ENCODE measurements at places on chromosomes 2 and 18.

GRCh38 chr2:110101280-110101844 is 14.3 kb downstream of the MALL start:
- DNase-seq = no peak

- peak; percentile 4 for DNase-seq
Measured at GRCh38 chr2:35428548-35428947, 927.0 kb upstream of the CRIM1 start.

DNA sequence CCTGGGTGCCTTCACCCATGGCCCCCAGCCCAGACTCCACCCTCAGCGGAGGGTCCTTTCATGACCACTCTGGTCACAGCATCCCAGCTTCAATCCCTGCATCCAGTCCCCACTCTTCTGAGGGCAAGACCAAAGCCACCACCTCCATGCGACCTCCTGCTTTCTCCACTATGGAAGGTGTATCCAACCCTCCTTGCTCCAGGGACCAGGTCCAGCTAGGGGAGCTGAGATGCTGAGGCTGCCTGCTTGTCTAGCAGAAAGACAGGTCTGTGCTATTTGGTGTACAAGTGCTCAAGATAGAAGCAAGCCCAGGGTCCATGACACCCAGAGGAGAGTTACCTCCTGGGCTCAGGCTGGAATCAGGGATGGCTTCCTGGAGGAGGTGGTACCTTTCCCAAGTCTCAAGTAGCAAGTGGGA is 73.8 kb upstream of the RAB6C start:
- DNase-seq = no peak

- DNase-seq = no peak
Measured at GRCh38 chr2:239396881-239397681, 3.7 kb downstream of the HDAC4 start.

DNA sequence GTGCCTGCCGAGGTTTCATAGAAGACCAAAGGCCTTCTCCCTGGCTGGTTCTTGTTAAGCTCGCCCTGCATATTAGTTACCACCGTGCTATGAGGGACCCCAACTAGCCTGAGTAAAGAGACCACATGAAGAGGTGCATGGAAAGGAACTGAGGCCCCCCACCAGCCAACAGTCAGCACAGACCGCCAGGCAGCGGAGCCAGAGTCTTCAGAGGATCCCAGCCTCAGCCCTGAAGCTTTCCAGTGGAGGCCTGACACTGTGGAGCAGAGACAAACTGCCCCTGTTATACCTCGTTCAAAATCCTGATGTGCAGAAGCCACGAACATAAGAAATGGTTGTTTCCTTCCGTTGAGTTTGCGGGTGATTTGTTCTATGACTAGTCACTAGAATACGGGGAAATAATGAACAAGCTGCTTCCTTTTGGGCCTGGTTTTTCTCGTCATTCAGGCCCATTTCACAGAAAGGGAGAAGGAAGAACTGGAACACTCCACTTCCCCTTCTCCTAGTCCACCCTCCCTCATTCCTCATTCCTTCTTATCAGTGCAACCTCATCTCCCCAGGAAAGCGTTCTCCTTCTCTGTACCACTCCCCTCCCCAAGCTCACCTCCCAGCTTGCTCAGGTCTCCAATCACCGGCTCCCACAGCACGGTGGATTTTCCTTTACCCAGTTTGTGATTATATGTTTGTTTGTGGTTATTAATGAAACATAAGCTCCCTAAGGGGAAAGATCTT is 3.0 kb upstream of the GLI2 start:
- DNase-seq = no peak

DNA sequence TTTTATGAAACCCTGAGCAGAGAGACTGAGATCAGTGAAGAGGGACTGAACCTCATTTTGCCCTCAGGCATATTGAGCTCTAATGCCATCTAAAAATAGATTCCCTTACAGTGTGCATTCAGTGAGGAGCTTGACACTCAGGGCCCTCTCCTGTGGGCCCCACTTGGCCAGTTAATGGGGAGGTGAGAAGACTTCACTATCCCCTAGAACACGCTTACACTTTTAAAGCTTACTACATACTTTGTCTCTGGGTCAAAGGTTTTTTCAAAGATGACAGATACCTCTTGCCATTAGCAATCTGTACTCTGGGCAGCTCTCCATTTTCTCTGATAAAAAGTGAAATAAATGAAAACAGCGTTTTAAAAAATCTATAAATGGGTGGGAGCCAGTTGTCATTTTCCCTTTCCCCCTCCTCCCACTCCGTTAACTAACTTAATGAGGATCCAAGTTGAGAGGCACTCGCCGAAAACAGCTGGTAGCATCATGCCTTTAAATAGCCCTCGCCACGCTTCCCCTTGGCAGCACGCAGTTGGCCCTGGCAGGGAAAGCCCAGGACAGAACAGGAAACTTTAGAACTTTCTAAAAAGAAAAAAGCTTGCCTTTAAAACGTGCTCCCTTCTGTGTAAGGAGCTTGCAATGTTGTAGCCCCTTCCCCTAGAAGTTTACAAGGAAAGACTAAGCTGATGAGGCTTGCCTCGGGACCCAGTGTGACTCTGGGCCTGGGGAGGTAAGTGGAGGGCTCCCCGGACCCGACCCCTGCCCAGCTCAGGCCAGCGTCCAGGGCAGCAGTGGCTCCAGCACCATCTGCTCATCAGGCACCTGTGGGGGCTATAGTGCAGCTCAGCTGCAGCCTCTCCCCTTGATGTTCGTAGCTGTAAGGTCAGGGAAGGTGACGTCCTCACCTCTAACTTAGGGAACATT is 58.8 kb upstream of the FOSL2 start:
- DNase-seq = no peak

- DNase-seq = no peak
Measured at GRCh38 chr2:58594175-58594574, 353.1 kb upstream of the FANCL start.

DNA sequence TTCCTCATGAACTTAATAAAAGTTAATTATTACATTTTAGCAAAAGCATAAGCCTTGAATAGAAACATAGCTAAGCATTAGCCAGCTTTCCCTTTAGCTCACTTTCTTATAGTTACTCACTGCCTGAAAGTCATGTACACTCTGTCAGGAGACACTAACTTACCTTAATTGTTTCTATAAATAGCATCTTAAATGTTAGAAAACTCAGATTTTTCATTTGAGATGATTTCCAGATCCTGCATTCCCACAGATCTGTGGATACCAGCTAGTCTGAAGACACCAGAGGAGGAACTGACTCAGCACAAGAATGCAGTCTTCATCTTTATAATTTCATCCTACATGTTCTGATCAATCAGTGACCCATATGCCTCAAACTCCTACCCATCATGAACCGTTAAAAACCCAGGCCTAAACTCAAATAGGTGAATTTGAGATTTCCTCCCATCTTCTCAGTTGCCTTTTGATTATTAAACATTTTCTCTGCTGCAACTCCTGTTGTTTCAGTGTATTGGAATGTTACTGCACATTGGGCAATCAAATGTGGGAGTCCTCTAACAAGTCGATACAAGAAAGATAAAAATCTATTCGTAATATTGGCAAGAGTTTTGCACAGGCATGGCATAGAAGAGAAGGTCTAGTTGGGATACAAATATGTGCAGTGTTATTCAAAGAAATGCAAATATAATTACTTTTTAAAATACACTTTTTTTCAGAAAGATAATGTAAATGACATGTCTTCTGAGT is 857.4 kb upstream of the CDH2 start:
- DNase-seq = no peak

GRCh38 chr18:46366751-46367376 is 262.7 kb downstream of the HAUS1 start:
- no peak for DNase-seq

GRCh38 chr2:66303471-66303870 is 131.5 kb upstream of the MEIS1 start:
- DNase-seq = no peak

DNA sequence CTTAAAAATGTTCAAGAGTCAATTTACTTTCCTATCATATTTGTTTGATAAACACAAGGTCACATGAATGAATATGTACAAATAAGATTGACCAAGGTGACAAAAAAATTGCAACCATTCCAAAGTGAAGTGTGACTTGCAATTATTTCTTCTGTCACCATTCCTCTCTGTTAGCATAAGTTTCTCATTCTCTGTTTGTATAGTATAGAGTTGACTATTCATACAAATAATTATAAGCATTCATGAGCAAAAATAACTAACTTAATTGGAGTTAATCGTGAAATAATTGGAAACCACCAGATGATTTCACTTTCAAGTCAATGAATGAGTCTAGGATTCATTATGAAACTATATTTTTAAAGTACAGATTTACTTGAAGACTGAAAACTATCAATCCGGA is 42.1 kb downstream of the PGAP1 start:
- no peak for DNase-seq

DNA sequence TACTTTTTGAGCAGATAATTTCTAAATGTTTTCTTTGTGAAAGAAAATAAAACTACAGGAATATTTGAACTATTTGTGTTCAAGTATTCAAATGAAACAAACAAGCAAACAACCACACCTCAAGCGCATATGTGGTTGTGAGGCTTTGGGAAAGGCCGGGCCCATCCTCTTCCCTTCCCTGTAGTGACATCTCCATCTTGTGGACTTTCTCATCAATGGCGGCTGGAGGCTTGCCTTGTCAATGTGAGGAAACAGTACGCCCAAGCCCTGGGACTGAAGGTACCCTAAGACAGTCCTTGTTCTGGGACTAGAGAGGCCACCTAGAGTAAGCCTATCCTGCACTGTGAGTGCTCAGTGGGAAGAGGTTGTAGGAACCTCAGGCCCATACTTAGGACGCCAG is 166.8 kb downstream of the TPGS2 start:
- no peak for DNase-seq

GRCh38 chr2:124740636-124741035 is 715.5 kb downstream of the CNTNAP5 start:
- no peak for DNase-seq

- DNase-seq = no peak
Measured at GRCh38 chr18:4851301-4851976, 345.6 kb downstream of the AKAIN1 start.

DNA sequence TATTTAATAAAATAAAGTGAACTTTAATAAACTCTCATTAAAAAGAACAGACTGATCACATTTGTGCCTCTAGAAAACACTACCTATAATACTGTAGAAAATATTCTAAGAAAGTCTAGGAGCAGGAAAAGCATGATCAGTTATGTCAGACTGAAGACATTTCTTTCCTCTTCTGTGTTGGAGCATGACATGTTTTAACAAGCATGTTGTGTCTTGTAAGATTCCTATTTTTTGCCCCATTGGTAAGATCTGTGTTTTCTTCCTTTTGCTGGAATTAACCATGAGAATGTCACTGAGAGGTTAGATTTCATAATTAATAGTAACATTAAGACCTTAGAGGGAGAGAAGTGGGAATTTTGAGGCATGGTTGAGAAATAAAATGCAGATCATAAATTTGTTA is 27.7 kb downstream of the LAMA3 start:
- DNase-seq = no peak

DNA sequence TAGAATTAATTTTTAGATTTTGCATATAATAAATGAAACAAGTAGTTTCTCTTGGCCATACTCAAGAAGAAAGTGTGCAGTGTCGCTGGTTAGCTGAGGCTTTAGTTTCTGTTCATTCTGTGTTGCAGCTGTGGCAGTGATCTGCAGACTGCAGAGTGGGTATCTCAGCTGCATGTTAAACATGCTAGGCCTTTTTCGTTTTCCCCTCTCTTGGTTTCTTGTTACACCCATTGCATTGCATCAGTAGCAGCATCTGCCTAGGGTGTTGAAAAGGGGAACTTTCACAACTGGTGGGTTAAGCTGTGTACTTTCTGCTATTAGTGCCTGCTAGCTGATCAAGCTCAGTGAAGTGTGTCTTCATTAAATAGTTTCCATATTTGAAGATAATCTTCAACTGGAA is 51.3 kb downstream of the ACSL3 start:
- DNase-seq = peak; percentile 78

- DNase-seq = no peak
Measured at GRCh38 chr18:77140439-77141109, 8.0 kb upstream of the MBP start.

DNA sequence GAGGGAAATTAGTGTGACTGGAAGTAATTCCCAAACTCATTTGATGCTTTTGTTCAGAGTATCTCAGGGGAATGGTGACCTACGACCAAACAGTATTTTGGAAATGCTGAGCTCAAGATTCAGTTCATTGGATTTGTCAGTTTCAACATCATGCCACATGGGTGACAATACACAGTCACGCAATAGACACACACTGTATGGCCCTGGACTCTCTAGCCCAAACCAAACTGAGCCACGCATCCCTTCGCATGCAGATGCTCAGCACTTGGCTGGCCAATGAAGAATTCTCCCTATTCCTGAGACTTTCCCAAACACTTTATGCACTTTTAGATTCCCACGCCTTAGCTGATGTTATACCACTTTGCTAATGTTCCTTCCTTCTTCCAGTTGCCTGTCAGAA is 10.0 kb downstream of the PDE1A start:
- no peak for DNase-seq

DNA sequence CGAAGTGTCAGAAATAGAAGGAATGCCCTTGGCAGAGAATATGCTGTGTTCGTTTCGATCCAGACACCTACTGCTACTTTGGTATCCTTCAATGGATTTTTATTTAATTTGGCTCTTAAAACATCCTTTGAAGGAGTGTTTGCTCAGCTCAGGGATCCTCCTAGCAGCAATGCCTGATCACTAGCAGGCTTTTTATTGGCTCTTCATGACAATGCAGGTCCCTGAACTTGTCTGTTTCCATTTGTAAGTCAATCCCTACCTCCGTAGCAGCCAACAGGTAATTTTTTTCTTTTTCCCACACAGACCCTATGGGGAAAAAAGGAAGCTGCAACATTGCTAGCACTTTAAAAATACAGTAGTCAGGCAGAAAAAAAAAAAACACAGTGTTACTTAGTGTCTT is 366.2 kb upstream of the LRRTM1 start:
- DNase-seq = no peak

DNA sequence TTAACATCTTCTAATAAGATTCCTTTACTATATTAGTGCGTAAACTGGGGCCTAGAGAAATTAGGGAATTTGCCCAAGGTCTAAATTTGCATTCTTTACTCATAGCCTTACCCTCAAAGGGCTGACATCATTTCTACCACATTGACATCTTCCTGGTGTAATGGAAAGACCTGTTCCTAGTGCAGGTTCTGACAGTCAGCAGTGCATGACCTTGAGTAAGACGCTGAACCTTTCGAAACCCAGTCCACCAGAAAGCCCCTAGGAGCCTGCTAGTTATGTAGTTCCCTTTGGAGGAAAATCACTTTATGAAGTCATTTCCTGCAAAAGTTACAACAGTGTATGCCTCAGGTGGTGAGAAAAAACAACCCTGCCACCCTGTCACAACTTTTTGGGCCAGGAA is 388.3 kb downstream of the TNS1 start:
- DNase-seq = peak; percentile 57

All from GM13976 (cell line).